NCI-H774 (cell line): ENCODE measurements at places on chromosomes 3 and 15.

GRCh38 chr3:125236331-125236903 is 23.9 kb upstream of the SLC12A8 start:
- no peak for DNase-seq

DNA sequence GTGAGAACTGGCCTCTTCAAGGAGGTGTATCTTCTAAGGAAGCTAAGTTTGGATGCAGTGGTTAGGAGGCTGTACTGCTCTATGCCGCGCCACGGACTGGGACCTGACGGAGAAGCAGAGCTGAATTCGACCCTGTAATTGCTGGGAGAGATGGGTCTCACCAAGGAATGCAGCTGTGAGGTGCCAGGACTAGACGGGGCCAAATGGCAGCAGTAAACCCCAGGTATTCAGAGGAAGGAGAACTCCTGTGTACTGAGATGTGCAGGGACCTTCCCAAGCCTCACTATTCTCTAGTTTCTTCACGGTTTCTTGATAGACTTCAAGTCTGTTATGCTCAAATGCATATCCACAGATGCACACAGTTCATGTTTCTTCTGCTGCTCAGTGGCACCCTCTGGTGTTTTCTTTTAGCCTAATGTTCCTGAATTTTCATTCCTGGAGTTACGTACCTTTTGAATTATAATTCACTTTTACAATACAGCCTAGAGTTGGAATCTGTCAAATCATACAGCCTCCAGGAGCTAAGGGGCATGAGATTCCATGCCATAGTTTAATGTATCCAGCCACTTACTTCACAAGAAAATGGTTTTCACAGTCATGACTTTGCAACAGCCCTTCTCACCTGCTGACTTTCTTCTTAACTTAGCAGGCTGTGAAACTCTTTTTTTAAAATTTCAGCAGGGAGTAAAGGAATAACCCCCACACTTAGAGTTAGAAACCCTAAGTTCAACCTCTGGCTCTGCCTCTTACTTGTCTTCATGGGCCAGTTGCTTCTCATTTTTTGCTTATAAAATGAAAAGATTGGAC is 61.8 kb downstream of the GLDN start:
- no peak for DNase-seq

DNA sequence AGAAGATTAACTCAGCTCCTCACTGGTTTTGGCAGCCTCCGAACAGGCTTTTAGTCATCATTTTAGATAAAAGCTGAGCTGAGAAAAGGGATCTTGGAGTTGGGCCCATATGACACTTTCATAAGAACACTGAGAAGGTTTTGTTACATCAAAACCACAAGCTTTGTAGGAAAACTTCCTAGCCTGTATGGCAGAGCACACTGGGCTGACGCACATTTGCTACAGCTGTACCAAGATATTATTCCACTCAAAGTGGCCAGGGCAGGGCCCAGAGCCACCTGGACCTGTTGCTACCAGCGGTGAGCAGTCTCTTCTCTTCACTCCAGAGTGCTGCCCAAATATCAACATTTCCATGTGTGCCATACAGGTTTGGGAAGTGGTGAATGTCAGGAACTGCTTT is 160.5 kb upstream of the CCDC54 start:
- DNase-seq, result no peak

GRCh38 chr3:85678713-85679112 is 719.9 kb downstream of the CADM2 start:
- no peak for DNase-seq

DNA sequence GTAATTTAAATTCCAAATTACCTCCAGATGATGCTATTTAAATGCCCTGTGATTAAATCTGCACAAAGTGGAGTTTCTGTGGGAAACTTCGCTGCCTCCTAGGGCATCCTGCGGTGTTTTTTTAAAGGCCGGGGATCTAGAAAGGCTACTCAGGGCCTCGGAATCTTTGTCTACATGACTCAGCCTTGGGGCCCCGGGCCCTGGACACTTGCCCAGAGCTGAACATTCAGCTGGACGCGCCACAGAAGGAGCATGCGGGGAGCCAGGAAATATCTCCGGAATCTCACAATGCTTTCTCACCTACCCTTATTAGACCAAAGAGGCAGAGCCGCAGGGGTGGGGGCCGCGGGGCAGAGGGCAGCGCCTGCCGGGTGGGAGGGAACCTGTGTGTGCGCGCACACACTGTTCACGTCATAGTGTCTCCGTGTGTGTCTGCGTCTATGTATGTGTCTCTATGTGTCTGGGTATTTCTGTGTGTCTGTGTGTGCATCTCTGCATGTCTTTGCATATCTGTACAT is 145.5 kb upstream of the TPM1 start:
- DNase-seq, result no peak

- no peak for DNase-seq
Observed at GRCh38 chr15:86591994-86592735, 512.5 kb downstream of the AGBL1 start.
